ENCODE measurements at places on chromosomes 5 and 9.

DNA sequence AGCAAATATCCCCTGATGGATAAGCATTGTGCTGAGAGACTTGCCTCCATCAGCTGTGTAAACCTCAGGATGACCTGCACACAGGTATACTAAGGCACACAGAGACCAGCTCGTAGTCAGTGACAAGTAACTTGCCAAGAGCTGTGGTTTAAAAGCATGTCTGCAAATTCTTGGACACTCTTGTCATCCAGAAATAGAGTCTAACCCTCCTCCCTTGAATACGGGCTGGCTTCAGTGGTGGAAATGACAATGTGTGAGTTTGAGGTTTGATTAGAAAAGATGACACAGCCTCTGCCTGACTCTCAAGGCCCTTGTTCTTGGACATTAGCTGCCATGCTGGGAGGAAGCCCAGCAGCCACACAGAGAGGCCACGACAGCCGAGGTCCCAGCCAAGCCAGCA is 114.4 kb downstream of the GADD45G start:
- DNase-seq = no peak

GRCh38 chr5:170115925-170116324 is 10.2 kb downstream of the FOXI1 start:
- DNase-seq = no peak

DNA sequence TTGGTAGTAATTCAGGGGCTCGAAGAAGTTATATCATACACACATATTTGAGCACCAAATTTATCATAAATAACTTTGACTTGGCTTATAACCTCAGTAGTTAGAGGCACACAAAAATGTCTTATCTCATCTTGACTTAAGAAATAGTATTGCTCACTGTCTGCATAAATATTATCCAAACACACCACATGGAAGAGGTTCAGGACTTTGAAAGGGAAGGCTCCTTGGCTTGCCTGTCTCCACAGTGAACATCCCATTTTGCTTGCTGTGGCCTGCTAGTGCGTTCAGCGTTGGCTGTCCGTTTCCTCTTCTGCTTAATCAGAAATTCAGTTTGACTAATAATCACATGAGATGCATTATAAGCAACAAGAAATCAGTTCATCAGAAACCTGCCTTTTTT is 13.9 kb downstream of the GRXCR2 start:
- no peak for DNase-seq

DNA sequence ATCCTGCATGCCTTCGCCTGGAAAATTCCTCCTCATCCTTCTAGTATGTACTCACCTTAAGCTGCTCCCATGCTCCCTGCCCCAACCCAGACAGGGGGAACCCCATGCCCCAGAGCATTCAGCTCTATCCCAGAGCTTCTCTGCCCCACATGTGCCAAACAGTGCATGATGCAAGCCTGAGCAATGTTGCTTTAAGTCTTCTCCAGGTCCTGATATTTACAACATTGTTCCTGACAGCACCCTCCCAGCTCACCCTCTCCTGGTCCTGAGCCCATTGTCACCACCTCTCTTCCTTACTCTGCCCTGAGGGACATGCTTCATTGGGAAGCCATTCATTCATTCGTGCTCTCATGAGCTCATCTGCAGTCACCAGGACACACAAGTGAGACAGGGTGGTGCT is 23.4 kb upstream of the BARX1 start:
- no peak for DNase-seq

DNA sequence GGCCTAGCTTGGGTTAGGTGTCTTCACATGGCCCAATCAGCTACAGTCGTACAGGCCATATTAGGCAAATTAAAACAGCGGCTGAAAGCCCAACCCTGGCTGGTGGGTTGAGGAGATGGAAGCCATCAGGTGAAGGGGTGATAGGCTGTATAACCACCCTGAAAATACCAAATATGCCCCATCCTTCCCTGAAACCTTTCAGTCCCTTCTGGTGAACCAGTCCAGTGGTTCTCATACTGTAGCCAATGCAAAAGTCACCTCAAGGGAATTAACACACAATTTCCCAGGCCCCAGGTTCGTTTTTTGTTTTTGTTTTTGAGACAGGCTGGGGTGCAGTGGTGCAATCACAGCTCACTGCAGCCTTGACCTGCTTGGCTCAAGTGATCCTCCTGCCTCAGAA is 19.8 kb upstream of the KCNV2 start:
- no peak for DNase-seq

GRCh38 chr9:137786511-137786920 is 91.1 kb upstream of the CACNA1B start:
- no peak for DNase-seq

- no peak for DNase-seq
Observed at GRCh38 chr5:53871775-53872174, 311.3 kb downstream of the NDUFS4 start.

DNA sequence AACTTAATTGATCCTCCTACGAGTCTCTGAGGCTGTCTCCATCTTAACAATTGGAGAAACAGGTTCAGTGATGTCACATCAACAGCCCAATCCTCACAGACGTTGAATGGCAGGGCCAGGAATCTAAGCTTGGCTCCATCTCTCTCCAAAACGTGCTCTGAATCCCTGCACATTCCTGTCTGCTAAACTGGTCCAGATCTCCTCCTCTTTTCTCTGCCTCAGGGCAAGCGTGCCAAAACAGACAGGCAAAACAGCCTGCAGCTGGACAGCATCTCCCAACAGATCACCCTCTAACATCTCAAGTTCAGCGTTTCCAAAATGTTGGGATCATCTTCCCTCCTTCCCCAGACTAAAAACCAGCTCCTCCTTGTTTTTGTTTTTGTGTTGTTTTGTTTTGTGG is 6.6 kb downstream of the FBP1 start:
- DNase-seq = no peak

GRCh38 chr5:77024490-77024889 is 5.7 kb upstream of the AGGF1 start:
- DNase-seq = no peak

DNA sequence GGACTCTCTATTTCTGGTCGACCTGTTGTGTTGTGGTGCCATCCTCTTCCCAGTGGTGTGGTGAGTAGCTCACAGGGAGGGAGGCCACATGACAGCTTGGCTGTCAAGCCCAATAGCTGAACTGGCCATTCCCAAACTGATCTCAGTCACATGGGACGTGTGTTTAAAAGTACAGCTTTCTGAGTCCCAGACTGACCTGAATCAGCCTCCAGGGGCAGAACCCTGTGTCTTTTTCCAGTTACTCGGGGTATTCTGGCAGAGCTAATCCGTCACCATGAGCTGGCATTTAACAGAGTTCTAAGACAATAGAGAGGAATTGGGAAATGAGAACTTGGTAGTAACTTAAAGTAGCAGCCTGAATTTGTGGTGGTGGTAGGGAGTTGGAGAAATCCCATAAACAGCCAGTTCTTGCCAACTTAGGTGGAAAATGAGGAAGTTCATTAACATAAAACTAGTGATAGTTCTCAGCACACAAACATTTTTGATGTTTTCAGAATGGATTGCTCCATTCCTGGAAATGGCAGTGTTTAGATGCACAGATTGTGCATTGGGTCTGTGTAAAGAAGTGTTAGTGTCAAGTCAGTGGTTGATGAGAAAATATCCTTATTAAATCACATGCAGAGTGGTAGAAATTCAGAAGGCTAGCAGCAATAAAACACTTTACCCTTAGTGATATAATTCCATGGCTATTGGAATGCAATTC is 50.9 kb downstream of the GPR107 start:
- no peak for DNase-seq

GRCh38 chr5:59693492-59694309 is 199.8 kb downstream of the PDE4D start:
- no peak for DNase-seq

- no peak for DNase-seq
Observed at GRCh38 chr9:121360601-121361374, 9.3 kb downstream of the STOM start.

DNA sequence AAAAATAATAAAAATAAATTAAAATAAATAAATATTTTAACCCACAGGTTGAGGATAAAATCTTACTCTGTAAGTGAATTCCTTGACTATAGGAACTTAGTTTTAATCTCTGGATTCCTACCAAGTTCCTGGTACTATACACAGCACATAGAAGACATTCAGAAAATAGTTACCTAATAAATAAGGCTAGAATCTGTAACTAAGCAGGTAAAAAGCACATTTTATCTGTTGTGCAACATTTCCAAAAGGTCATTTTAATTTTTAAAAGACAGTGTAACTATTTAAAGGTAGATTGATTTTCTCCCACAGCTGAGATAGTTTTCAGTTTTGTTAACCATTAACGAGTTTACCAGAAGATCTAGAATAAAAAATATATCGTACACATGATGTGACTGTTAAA is 47.8 kb downstream of the MLANA start:
- no peak for DNase-seq

All from stimulated activated CD4-positive, alpha-beta T cell treated with anti-CD3 and anti-CD28 coated beads, Interleukin-4, amount 100 ng/mL, for 48 hours (primary cell).